ENCODE measurements at places on chromosomes 3 and 15. TPM values are rescaled to one million over a fixed set of nuclear protein-coding genes. Genes with fewer than 3 reads are reported as not detected.

The ZNF860 gene
- total RNA-seq = 1.8 TPM

The ABHD6 gene
- total RNA-seq = 10.4 TPM

DNA sequence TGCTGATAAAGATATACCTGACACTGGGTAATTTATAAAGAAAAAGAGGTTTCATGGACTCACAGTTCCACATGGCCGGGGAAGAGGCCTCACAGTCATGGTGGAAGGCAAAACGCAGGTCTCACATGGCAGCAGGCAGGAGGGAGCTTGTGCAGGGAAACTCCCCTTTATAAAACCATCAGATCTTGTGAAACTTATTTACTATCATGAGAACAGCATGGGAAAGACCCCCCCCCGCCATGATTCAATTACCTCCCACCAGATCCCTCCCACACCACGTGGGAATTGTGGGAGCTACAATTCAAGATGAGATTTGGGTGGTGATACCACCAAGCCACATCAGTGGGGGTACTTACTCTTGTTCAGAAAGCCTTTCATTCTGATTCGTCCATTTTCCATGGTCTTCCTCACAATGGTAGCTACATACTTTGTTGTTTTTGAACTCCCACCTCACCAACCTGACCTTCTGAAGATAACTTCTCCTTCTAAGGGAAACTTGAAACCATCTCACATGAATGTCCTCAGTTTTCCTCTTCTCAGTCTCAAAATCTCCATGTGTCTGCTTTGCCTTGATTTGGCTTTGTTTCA is 275.6 kb upstream of the PROK2 start:
- H3K4me1 ChIP-seq = no peaks in the 10 kb centered on the region
- DNase-seq = no peak
- H3K36me3 ChIP-seq = no peaks in the 10 kb centered on the region
- no peak overlapping the region for H3K27ac ChIP-seq
- no peaks in the 10 kb centered on the region for H3K27me3 ChIP-seq
- H3K4me3 ChIP-seq = no peak overlapping the region

DNA sequence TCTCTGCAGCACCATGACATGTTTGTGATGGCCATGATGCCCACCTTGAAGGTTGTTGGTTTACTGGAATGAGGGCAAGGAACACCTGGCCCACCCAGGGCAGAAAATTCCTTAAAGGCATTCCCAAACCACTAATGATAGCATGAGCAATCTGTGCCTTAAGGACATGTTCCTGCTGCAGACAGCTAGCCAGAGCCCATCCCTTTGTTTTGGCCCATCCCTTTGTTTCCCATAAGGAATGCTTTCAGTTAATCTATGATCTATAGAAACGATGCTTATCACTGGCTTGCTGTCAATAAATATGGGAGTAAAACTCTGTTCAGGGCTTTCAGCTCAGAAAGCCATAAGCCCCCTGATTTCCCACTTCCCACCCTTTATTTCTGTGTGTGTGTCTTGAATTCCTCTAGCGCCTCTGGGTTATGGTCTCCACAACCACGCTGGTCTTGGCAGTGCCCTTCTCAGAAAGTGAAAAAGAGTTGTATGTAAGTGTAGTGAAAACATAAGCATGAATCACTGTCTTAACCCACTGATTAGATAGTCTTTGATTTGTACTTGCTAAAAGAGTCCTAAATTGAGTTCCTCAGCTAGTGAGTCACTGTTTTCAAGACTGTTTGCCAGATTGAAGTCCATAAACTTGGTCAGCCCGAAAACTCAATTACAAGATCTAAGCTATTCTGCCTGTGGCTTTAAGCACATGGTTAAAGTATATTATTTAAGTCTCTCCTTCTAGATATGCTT is 19.0 kb upstream of the CCR2 start:
- no peak for DNase-seq
- H3K27ac ChIP-seq = no peak overlapping the region
- no peaks in the 10 kb centered on the region for H3K4me1 ChIP-seq
- peaks cover 1% of the 10 kb centered on the region for H3K27me3 ChIP-seq
- H3K36me3 ChIP-seq = no peaks in the 10 kb centered on the region
- no peak overlapping the region for H3K4me3 ChIP-seq

DNA sequence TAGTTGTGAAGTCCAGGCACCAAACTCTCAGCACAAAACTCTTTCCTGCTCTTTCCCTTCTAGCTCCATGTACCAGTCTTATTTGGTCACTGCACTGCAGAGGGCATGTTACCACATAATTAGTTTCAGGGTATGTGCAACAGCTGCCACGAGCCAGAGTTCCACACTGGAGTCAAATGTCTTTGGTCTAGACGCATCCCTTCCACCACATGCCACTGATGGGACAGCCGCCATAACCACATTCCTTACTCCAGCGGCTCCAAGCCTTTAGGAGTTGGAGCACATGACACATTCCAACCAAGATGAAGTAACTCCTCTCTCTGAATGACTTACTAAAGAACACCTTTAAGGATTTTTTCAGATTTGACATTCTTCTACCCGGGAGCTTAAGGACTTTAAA is 153.4 kb downstream of the ERC2 start:
- no peak for DNase-seq
- no peaks in the 10 kb centered on the region for H3K4me1 ChIP-seq
- no peaks in the 10 kb centered on the region for H3K27me3 ChIP-seq
- H3K36me3 ChIP-seq = no peaks in the 10 kb centered on the region

DNA sequence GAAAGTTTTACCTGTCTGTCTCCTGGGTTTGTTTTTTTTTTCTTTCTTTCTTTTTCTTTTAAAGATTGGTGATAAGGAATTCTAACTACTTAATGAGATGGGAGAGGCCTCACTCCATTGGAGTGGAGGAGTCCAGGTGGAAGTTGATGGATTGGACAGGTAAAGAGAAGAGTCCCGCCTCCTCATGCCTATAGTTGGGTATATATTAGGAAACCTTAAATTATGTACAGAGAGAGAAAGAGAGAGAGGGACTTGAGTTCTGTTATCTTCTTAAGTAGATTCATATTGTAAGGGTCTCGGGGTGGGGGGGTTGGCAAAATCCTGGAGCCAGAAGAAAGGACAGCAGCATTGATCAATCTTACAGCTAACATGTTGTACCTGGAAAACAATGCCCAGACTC is 158.2 kb downstream of the TP63 start:
- no peaks in the 10 kb centered on the region for H3K36me3 ChIP-seq
- H3K4me3 ChIP-seq = no peak overlapping the region
- H3K4me1 ChIP-seq = no peaks in the 10 kb centered on the region
- no peak overlapping the region for H3K27ac ChIP-seq

DNA sequence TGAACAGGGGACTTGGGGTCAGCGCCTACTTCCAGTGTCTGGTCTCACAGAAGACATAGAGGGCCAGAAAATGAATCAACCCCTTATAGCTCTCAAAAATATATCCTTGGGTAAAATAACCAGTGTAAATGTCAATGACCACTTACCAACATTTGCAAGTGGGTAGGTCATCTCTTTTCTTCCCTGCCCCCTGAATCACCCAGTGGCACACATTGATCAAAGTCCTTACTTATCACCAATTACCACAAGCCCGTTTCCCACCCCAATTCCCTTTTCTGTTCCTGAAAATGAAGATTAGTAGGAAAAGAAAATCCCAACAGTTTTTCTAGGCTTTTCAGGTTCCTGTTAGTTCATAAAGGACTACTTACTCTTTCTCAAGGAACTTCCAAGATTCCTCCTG is 70.5 kb upstream of the HEG1 start:
- no peak for DNase-seq
- no peaks in the 10 kb centered on the region for H3K27me3 ChIP-seq
- H3K27ac ChIP-seq = no peak overlapping the region
- no peak overlapping the region for H3K4me3 ChIP-seq
- H3K36me3 ChIP-seq = no peaks in the 10 kb centered on the region

- H3K27me3 ChIP-seq = no peaks in the 10 kb centered on the region
- no peak for DNase-seq
- no peak overlapping the region for H3K27ac ChIP-seq
These were observed 27.8 kb upstream of the POLG start for GRCh38 chr15:89362203-89363101.

DNA sequence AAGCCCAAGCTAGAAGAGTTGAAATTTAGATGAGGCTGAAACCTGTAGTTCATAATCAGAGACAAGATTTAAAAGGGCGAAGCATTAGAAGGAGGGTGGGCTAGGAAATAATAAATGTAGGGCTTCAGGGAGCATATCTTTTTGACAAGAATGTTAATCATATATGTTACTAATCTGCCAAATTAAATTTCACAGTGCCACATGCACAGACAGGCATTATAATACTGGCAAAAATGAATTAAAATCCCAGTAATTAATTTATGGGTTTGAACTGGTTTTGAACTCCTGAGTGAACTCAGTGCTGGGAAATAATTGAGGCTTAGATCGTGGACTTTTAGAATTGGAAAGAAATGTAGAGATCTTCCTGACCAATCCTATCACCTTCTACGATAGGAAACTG is 383.5 kb upstream of the IL12A start:
- no peak for DNase-seq
- H3K27me3 ChIP-seq = no peaks in the 10 kb centered on the region
- no peak overlapping the region for H3K27ac ChIP-seq
- peaks cover 2% of the 10 kb centered on the region for H3K4me1 ChIP-seq
- no peak overlapping the region for H3K4me3 ChIP-seq
- H3K36me3 ChIP-seq = no peaks in the 10 kb centered on the region

- peak overlapping the region; percentile 50 for H3K27ac ChIP-seq
- peak; percentile 51 for DNase-seq
- no peak overlapping the region for H3K4me3 ChIP-seq
- H3K4me1 ChIP-seq = no peaks in the 10 kb centered on the region
- H3K36me3 ChIP-seq = no peaks in the 10 kb centered on the region
These were observed 35.5 kb downstream of the B3GALNT1 start for GRCh38 chr3:161069511-161070251.
